ENCODE measurements at places on chromosomes 4 and X.

- peak; percentile 65 for DNase-seq
Observed at GRCh38 chrX:20442597-20442996, 175.9 kb upstream of the RPS6KA3 start.

GRCh38 chrX:45400027-45400779, 199.5 kb upstream of the DIPK2B start:
- no peak for DNase-seq

- peak; percentile 20 for DNase-seq
Observed at GRCh38 chrX:19739683-19740082, 147.7 kb downstream of the SH3KBP1 start.

GRCh38 chrX:134453631-134454030, 6.3 kb upstream of the HPRT1 start:
- no peak for DNase-seq

- no peak for DNase-seq
Observed at GRCh38 chrX:124954402-124954801, 365.3 kb upstream of the TEX13C start.

DNA sequence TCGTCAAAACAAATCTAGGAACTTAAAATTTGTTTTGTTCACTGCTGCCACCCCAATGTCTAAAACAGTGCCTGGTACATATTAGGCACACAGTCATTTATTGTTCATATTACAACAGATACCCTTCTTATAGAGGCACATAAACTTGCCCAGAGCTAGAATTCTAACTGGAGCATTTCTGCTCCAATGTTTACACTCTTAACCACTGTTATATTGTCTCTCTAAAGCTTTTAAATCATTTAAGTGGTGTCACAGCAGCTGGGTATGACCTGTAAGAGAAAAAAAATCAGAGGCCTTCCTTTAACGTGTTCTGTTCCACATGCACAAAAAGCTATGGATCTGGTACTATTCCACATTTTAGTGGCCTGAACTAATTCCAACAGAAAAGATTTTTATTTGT, 3.0 kb downstream of the UBE2D3 start:
- DNase-seq, result no peak

GRCh38 chrX:108209006-108209554, 117.5 kb downstream of the ATG4A start:
- DNase-seq, result no peak

- DNase-seq, result no peak
Observed at GRCh38 chrX:46602468-46603102, 29.0 kb downstream of the CHST7 start.

- no peak for DNase-seq
Observed at GRCh38 chr4:120434756-120435155, 368.1 kb upstream of the MAD2L1 start.

DNA sequence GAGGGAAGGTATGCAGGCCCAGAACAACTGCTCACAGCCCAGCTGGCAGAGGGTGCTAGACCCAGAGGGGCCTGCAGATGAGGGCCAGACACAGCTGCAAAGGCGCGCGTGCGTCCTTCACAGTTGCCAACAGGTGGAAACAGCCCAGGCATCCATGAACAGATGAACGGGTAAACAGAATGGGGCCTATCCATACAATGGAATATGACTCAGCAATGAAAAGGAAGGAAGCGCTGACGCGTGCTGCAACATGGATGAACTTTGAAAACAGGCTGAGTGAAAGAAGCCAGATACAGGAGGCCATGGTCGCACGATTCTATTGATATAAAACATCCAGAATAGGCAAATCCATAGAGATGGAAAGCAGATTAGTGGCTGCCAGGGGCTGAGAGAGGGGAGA, 83.1 kb upstream of the DDX3X start:
- no peak for DNase-seq

- DNase-seq, result no peak
Observed at GRCh38 chrX:23854122-23854521, 53.6 kb downstream of the APOO start.

DNA sequence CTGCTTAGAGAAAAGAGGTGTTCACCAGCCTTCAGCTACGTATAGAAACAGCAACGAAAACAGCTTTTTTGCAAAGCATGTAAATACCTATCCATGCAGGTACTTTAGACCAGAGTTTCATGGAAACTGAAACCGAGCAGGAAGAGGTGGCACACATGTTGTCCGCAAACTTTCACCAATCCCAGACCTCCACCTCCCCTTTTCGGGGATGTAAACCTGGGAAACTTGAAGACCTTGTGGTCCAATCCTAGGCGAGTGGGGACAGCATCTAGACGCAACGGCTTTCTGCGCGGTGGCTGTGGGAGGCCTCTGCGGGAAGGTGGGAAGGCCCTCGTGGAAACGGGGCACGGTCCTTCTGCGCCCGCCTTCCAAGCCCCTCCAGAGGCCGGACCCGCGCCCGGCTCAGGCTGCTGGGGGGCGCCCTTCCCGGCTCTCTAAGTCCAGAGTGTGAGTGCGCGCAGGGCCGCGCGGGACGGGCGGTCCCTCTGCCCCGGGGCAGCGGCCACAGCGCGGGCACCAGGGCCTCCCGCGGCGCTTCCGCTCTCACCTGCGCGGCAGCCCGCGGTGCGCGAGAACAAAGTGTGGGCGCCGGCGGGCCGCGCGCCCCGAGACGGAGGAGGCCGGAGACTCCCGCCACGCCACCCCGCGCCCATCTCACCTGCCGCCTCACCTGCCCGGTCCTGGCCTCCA, 830 bp upstream of the SHROOM2 start:
- DNase-seq, result no peak

DNA sequence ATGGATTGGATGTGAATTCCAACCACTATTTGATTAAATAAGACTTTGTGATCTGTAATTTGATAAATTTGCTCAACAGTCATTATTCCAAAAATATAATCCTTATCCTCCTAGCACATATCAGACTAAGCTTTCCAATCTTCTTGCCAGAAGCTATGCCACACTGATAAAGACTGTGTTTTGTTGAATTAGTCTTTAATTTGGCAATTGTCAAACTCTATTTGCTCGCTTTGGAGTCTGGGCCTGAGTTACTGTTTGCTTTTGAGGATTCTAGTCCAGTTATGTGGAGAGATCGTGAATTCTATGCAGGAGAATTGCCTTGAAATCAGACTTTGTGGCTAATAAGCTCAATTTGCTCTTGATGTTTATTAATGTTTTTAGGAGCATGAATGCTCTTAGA, 10.9 kb upstream of the RNF150 start:
- DNase-seq, result no peak

DNA sequence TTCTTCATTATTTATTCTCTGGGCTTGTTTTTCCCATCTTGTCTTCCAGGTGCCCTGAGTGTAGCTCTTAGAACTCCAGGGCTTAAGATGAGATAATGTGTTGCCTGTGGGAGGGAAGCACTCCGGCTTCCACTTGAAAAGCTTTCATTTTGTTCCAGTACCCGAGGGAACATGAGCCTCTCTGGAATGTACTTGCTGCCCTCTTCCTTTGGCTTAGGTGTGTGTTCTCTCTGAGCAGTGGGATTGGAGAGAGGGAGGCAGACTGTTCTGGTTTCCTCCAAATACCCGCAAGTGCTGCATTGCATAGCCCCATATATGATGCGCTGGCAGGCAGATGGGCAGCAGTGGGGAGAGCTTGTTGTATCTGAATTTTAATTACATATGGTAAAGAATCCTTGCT, 861 bp upstream of the DTHD1 start:
- DNase-seq, result no peak

DNA sequence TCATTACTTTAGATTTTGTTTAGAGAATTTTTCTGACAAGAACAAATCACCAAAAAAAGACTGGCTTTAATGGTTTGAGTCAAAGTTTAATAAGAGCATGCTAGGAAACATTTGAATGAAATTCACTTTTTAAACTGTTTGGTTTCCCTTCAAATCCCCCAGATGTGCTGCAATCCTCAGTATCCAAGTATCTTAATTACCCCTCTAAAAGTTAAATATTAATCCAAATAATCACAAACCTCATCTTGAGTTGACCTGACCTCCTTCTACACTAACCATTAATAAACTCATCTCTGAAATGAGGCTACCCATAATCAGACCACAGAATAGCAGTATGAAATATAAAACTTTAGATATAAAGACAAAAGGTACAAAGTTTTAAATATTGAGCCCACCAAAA, 10.1 kb downstream of the DHX15 start:
- DNase-seq, result no peak

- no peak for DNase-seq
Observed at GRCh38 chrX:108091878-108092291, 307 bp downstream of the ATG4A start.

DNA sequence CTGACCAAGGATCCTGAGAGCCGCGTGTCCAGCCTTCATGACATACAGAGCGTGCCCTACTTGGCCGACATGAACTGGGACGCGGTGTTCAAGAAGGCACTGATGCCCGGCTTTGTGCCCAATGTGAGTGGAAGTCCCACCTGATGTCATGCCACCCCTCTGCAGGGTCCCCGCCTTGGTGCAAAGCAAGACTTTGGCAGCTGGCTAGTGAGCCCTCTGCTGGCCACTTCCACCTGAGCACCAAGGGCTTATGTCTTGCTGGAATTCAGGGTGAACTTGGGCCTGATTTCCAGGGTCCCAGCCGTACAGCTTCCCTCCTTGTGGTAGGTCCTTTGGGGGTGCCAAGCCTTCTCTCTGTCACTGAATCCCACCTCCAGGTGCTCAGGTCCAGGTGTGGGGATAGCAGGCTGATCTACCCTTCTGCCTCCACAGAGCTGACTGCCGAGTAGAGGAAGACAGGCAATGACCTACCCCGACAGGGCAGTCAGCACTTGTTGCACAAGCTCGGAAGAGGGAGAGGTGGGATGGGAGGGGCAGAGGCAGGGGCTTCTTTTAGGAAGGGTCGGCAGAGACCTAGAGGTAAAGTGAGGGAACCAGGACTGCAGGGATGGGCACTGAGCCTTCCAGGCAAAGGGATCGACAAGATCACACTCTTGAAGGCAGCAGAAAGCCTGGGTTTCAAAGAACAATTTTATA, 248.1 kb downstream of the EVC2 start:
- no peak for DNase-seq

DNA sequence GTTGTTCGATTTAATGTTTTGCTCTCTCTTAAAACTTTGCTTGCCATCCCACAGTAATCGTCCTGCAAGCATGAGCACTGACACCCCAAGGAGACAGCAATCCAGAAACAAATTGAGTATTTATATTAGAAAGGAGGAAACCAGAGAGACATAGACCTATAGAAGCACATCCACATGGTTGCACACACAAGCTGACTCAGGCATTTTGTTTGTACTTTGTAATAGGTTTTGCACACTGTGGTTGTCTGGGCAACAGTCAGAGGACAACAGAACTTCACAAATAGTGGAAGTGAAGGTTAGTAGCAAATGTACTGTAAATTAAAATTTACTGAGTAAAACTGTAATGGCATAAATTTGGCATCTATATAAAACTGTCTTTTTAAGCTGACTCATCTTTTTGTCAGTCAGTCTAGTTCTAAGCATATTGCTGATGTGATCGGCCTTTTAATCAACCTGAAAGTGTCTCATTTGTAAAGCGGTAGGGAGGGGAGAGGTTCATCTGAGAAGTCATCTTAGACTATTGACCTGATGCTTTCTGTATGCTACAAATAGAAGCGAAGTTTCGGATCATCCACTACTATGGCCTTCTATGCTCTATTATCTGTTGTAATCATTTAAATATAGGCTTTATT, 1624.7 kb downstream of the ARAP2 start:
- DNase-seq, result no peak

DNA sequence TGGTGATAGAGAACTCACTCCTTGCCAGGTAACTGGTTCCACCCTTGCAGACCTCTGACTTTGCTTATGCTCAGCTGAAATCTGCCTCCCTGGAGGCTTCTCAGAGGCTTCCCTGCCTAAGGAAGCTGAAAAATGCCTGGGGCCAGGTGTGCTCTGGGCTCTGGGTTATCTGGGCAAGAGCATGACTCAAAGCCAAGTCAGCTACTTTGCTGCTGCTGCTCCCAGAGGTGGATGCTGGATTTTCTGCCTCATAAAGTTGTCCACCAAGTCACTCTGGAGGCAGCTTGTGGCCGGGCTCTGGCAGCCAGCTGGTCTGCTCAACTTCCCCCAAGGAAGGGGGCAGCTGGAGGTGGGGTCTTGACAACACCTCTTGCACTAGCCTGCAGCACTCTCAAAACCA, 132.7 kb downstream of the PJA1 start:
- DNase-seq, result no peak

DNA sequence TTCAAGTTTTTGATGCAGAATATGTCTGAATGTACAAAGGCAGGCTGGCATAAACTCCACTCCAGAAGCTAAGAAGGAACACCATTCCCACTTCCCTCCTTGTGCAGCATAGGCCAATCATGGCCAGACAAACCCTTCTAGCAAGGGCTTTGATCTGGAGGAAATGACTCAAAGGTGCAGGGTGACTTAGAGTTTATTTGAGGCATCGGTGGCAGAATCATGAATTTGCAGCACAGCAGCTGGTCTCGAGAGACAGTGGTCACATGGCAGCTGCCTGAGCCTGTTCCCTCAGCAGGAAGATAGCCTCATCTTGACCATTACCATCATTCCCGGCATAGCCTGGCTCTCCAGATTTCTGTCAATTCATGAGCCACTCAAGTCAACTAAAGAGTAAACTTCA, 154.5 kb downstream of the ATP10D start:
- no peak for DNase-seq

- no peak for DNase-seq
Observed at GRCh38 chr4:12924253-12924652, 559.9 kb downstream of the RAB28 start.

GRCh38 chrX:41827886-41828285, 95.5 kb downstream of the CASK start:
- no peak for DNase-seq

GRCh38 chr4:86026720-86027119, 333.1 kb downstream of the MAPK10 start:
- DNase-seq, result no peak

DNA sequence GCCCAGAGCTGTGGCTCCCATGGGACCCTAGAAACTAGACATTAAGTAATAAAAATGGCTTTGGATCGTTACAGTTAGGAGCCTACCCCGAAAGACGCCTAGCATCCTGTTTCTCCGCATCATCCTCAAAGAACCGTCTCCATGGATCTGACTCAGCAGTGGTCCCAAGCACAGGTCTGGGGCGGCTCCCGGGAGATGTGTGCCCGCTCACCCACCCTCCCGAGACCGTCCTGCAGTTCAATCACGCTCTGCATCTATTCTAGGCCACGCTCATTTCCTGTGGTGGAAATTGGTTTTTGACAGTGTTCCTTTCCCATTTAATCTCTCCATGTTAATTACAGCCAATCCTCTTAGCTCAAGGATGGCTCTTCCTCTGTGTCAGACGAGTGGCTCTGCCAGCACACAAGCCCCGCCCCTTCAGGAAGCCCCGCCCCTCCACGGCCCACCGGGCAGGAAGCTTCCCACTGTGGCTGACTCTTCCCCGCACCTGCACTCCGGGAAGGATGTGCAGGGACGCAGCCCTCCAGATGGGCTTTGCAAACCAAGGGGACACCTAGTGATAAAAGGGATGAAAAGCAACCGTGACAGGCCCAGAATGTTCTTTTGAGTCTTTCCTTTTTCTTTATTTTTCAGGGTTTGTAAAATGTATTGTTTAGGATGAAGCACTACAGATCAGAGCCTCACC, 34.5 kb upstream of the HELT start:
- peak; percentile 34 for DNase-seq

- DNase-seq, result no peak
Observed at GRCh38 chr4:102342404-102343074, 2.7 kb downstream of the SLC39A8 start.

Measured in T-helper 17 cell (primary cell).